ENCODE measurements at places on chromosomes 12 and 14.

GRCh38 chr12:118319627-118320026 is 53.1 kb downstream of the TAOK3 start:
- DNase-seq, result no peak

- no peak for DNase-seq
These were observed 177.9 kb downstream of the APAF1 start for GRCh38 chr12:98823012-98823411.

DNA sequence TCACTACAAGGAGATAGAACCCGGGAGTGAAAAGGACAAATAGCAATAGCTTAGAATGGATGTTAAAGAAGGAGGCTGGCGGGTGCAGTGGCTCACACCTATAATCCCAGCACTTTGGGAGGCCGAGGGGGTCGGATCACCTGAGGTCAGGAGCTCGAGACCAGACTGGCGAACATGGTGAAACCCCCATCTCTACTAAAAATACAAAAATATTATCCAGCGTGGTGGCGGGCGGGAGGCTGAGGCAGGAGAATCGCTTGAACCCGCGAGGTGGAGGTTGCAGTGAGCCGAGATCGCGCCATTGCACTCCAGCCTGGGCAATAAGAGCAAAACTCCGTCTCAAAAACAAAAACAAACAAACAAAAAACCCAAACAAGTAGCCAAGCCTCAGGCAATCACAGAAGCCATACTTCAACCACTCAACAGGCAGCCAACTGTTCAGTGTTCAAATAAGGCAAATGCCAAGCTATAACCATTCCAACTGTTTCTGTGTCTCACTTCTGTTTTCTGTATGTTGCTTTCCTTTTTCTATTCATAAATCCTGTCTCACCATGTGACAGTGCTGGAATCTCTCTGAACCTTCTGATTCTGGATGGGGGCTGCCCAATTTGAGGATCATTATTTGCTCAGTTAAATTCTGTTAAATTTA is 3.9 kb upstream of the SPTLC2 start:
- no peak for DNase-seq

DNA sequence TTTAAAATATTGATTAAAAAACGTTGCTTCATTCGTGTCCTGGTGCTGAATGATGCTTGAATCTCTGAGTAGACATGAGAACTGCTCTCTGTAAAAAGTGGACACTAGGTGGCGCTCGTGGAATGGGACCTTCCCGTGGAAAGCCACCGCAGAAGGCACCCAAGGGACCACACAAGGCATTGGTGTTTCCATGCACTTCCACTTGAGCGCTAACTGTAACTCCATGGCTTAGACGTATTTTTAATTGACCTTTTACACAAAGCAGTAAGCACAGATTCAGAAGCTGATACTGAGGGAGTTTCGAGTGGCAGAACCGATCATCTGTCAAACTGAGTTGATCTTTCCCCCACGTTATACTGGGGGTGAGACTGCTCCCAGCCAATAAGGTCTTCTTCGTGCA is 135.3 kb downstream of the PRKCH start:
- DNase-seq, result peak; percentile 74

- no peak for DNase-seq
These were observed 2.8 kb downstream of the ADSS1 start for GRCh38 chr14:104726600-104727451.

DNA sequence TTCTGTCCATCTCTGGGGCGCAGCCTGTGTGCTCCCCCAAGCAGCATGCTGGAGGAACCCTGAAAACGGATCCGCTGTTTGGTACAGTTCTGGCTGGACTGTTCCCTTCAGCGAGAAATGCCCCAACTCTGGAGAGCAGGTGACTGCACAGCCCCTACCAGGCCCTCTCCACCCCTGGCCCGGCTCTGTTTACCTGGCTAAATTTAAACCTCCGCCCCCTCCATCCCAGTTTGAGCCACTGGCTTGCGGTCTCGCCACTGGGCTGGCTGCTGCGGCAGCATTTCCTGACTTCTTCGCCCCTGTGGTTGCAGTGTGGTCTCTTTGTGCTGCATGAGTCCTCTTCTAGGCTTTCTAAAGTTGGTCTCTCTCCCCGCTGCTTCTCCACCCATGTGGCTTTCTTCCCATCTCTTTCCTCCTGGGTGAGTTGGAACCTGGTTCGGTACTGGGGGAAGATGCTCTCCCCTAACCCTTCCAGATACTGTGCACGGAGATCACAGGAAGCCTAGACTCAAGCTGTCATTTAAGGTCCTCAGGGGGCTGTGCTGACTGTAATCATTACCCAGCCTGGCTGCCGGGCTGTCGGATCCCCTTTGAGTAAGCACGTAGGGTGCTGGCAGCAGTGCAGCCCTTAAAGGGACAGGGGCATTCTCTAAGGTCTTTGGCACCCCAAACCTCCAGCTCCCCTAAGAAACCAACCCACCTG is 60.6 kb downstream of the FBXL14 start:
- peak; percentile 60 for DNase-seq

GRCh38 chr14:102525219-102525928 is 15.8 kb upstream of the ANKRD9 start:
- DNase-seq, result peak; percentile 67

DNA sequence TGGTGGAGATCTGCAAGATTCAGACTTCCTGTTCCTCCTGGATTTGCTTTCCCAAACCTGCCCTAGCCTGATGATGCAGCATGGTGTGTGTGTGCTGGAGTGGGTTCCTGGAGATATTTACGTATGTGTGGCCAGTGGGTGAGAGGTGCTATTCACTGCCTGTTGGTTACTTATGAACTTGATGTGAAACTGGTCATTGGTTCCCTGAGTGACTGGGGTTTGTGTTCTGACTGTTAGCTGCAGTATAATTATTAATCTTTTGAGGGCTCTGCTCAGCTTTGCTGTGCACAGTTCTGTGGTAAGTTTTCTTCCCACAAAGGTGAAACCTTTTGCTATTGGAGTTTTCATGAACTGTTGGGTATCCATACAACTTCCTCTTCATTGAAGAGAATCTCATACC is 541.8 kb upstream of the FBXO33 start:
- DNase-seq, result no peak

- DNase-seq, result peak; percentile 91
These were observed 14.0 kb downstream of the RTRAF start for GRCh38 chr14:52003324-52003723.

DNA sequence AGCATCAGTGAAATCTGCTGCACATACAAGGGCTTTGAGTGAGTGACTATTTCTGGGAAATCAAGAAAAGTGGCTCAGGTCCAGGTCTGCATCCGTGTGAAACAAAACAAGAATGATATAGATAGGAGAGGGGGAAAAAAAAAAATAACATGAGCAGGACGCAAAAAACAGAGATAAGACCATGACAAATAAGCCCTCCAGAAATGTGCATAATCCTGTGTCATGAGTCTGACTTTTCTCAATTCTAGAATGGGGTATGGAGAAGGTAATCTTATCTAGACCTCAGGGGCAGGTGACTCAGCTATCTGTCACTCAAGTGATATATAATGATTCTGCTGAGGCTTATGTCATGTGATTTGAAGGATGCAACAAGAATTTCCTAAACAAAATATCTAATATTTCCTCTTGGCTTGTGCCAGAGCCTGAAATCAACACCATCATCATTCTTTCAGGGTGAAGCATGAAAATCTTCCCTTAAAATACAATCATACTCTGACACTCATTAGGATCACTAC is 250.0 kb downstream of the PHLDA1 start:
- peak; percentile 84 for DNase-seq

DNA sequence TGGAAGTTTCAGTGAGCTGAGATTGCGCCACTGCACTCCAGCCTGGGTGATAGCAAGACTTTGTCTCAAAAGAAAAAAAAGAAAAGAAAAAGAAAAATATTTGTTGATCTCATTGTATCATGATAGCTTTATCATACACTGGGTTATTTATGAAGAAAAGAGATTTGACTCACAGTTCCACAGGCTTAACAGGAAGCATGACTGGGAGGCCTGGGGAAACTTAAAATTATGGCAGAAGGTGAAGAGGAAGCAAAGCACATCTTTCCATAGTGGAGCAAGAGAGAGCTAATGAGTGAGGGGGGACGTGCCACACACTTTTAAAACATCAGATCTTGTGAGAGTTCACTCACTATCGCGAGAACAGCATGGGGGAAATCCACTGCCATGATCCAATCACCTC is 72.7 kb upstream of the FUT8 start:
- no peak for DNase-seq

DNA sequence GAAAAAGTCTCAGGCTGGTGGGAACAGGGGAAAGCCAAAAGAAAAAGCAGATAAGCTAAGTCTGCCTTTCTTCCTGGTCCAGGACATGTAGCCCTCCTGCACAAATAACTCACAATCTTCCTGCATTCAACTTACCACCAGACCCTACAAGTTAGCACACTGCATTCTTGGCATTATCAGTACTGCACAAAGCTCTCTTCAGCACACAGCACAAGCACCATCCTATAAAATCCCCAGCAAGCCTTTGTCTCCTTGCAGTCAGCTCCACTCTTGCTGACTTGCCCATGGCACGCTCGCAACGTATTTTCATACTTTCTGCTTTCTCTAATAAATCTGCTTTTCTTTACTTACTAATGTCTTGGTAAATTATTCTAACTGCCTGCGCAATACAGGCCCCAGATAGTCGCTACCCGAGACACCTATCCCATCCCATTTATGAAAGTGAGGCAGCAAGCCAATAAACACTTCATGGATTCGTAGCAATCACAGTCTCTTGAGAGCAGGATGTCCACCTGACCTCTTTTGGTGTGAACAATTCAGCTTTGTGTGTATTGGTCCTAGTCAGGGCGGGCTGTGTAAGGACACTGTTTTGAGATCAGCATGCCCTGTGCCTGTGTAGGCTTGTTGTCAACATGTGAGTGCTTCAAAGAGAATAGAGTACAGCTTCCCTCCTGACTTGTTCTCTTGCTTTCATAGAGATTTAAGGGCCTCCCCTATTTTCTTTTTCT is 49.0 kb downstream of the TMEM117 start:
- no peak for DNase-seq

Measured in iris pigment epithelial cell (primary cell).